Stimulated activated CD8-positive, alpha-beta memory T cell treated with anti-CD3 and anti-CD28 coated beads, Interleukin-4, amount 100 ng/mL, for 1 hour (primary cell): ENCODE measurements at places on chromosomes 7 and 10.

DNA sequence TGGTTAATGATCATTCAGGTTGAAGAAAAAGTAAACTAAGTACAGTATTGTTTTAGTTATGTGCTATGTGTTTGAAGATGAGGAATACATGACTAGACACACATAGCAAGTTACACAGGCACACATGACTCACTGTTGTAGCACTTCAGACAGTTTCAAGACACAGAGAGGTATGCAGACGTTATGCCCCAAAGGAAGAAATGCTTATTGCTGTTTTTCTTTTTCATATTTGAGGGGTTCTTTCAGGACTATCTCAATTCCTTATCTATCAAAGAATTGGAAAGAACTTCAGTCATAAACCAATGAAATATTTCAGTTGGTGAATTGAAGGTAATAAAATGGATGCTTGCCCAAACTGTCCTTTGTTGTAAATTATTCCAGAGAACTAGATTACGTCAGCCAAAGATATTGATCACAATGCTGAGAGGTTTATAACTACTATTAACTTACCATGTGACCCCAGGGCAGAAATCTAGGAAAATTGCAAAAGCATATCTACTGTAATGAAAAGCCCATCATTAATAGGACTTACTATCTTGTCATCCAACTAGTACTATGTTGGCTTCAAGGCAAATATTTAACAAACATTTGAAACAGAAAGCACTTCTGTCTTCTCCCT is 61.2 kb upstream of the CAPZA2 start:
- no peak for DNase-seq

- peak; percentile 40 for DNase-seq
Observed at GRCh38 chr10:70578371-70578947, 24.1 kb downstream of the PRF1 start.

DNA sequence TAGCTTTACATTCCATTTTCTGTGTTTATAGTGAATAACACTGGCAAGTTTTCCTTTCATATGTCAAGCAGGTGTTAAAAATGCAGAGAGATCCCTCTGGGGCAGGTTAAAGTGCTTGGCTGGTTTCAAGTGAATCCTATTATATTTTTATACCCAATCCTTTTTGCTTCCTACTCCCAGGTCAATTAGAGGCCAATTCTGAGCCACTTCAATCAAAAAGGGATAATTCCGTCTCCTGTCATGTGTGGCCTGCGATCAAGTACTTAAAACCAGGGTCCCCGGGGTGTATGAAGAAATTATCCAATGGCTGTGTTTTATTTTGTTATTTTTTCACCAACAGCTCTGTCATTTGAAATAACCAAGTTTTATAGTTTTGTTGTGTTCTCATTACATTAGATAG is 313.2 kb downstream of the PRPF18 start:
- DNase-seq = no peak

GRCh38 chr7:110065121-110065520 is 1025.8 kb upstream of the LRRN3 start:
- DNase-seq = no peak

DNA sequence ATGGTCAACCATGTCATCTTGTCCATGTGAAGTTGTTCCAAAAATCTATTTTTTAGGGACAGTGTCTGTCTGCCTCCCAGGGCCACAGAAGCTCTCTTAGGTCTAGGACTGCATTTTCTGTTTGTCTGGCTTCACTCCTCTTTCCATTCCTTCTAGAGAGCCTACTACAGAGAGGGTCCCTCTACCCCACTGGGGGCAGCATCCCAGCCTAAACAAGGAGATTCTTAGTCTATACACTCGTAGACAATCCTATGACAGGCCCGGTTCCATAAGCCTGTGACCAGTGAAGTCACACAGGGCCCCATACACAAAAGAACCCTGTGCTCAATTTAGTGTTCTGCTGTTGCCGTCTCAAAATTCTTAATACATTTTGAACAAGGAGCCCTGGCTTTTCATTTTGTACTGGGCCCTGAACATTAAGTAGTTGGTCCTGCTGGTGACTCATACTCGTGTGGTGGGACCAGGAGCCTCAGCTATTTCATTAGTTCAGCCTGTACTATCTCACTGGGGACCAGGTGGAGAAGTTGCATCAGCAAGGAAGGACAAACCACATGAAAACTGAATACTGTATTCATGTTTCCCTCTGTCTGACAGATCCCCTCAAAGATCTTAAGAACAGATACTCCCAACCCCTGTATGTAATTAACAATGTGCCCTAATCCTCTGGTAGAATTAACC is 23.5 kb upstream of the FAM180A start:
- DNase-seq = no peak

DNA sequence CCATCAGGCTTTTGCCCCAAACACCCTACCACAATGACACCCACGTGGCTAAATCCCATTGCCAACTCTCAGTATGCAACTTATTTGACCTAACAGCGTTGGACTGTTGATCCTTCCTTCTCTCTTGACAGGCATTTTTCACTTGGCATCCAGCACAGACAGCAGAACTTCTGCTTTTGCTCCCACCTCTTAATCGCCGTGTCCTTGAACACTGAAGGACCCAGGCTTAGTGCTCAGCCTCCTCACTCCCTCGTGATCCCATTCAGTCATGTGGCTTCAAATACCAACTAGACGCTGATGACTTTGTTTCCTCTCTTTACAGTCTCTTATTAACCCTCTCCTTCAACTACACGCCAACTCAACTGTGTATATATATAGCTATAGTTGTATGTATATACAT is 25.0 kb downstream of the ZFAND2A start:
- no peak for DNase-seq
